Activated CD8-positive, alpha-beta memory T cell treated with anti-CD3 and anti-CD28 coated beads for 4 hours (primary cell): ENCODE measurements at places on chromosomes 3 and 15.

- DNase-seq: no peak
These were observed 3.7 kb downstream of the PDIA5 start for GRCh38 chr3:123070510-123070909.

DNA sequence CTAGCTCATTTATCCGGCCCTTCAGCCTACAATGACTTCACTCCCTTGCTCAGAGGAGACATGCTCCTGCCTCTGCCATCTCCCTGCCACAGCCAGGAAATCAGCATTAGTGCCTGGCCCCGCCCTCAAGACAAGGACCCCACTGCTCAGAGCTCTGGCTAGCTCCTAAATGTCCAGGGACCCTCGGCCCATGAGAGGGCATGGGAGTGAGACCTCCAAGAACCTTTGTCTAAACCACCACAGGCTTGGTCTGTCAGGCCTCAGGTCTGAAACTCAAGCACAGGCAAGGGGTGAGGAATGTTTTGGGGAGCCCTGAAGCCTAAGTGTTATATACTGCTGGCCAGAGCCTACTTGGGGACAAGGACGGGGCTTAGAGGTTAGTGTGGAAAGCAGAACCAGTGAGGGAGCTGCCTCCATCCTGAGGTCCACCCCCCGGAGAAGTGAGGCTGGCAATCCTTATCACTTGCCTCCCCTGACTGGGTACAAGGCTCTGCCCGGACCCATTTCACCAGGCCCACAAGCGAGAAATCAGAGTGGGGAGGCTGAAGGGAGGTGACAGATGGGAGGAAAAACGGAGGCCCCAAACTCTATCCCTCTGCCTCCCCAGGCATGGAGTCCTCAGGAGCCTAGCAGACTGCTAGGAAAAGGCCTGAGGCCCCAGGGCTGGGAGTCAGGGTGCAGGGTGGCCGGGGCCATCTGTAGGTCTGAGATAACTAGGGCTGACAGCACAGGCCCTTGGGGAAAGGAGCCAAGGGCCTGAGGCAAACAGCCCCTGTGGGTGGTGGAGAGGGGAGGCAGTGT is 18.8 kb downstream of the SHF start:
- no peak for DNase-seq

- no peak for DNase-seq
These were observed 1412.6 kb downstream of the ZPLD1 start for GRCh38 chr3:103847081-103848062.

- DNase-seq: no peak
These were observed 65.8 kb upstream of the PTX3 start for GRCh38 chr3:157370867-157371266.
